ENCODE measurements at places on chromosomes 12 and 14.

DNA sequence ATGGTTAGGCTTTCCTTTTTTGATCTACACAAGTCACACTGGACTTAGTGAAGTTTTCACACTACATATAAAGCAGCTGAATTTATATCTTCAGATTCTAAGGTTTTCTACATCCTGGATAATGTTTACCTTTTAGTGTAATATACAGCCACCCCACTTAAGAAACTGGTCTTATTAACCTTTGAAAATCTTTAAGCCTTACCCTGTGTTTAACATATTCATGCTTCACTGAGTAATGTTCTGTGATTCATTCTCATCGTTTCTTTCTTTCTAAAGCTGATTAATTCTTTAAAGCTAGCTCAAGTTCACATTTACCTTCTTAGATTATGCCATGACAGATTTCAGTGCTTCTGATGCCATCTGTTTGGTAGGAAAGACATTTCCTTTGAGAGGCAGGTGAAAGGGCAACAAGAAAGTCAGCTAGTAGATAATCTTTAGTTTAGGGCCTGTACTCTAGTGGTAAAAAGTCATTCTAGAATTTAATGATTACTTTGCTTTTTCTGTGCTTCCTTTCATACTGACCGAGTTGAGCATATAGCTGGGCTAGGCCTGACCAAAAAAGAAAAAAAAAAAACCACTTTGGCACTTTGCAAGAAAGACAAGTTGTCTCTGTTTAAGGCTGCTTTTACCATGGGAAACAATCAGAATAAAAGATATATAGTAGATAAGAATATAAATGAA lies 690.9 kb upstream of the FBXO33 start:
- peak; percentile 98 for DNase-seq

GRCh38 chr12:94909663-94910062 lies 93.8 kb downstream of the NDUFA12 start:
- DNase-seq: no peak

DNA sequence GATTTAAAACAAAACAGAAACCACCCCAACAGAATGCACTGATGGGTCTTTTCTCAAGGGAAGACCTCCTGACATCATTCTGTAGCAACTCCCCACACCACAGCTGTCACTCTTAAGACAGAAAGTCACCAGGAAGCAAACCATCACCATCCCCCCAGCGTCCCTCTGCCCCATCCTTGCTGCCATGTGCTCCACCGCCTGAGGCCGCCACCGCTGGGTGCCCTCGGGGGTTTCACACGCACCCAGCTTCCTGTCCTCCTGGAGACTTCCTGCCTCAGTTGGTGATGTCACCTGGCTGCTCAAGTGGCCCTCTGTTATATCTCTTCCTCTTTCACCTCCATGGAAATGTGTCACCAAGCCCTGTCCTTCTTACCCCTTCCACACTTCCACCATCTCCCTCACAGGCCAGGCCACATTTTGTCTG lies 71.4 kb upstream of the GPR68 start:
- no peak for DNase-seq

- DNase-seq: no peak
These were observed 15.3 kb upstream of the ANO6 start for GRCh38 chr12:45200491-45201043.

DNA sequence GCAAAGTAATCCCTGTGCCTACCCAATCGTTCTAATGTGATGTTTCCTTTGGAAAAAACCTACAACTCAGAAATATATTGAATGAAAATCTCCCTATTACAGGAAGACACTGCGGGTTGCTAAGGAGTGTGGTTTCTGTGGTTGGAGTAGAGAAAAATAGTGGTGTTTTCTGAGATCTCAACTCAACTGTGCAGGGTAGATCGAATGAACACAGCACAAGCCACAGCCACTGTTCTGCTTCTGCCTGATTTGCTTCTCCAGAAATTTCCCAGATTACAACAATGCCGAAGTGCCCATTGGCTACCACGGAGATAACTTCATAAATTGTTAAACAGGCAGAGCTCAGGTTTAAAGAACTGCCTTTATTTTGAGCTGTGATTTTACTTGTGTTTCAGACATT lies 480.4 kb downstream of the DIO2 start:
- no peak for DNase-seq
